NCI-H1417 treated with DMSO at 0.1 percent for 48 hours (cell line): ENCODE measurements at places on chromosomes 1 and 21.

DNA sequence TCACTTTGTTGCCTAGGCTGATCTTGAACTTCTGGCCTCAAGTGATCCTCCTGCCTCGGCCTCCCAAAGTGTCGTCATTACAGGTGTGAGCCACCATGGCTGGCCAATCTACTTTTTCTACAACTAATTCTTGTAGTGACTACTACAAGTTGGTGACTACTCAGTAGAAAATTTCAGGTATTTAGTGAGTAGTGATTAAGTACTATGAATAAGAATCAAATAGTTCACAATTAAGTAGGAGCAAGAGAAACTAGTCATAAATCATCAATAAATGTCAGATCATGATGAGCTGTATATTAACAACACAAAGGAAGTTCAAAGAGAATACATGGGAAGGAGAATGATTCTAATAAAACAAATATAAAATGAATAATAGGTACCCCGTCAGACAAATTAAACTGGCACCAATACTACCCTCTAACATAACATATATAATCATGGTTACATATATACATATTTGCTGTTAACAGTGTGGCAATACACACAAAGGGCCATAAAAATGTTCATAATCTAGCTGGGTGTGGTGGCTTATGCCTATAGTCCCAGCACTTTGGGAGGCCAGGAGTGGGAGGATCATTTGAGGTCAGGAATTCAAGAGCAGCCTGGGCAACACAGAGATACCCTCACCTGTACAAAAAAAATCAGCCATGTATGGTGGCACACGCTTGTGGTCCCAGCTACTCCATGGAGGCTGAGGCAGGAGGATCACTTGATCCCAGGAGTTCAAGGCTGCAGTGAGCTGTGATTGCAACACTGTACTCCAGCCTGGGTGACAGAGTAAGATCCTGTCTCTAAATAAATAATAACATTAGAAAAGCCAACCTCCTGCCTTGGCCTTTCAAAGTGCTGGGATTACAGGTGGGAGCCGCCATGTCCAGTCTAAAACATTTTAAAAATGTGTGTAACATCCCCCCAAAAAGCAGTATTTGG, 19.1 kb downstream of the YY1AP1 start:
- no peak for DNase-seq

DNA sequence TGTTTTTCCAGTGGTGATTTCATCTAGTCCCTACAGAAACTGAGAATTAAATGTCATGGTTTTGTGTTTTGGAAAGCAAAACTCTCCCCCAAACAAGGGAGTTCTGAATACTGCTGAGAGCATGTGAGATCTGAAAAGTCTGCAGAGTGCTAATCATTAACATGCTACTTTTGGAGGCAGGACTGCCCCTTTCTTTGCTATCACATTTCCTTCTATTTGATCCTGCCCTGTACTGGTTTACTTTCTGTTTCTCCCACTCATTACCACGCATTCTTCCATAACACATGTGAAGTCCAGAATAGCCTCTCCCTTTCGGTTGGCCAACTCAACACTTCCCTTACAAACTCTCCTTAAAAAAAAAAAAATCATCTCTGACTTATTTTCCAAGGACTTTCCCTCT, 63.6 kb downstream of the GADD45A start:
- DNase-seq, result no peak

DNA sequence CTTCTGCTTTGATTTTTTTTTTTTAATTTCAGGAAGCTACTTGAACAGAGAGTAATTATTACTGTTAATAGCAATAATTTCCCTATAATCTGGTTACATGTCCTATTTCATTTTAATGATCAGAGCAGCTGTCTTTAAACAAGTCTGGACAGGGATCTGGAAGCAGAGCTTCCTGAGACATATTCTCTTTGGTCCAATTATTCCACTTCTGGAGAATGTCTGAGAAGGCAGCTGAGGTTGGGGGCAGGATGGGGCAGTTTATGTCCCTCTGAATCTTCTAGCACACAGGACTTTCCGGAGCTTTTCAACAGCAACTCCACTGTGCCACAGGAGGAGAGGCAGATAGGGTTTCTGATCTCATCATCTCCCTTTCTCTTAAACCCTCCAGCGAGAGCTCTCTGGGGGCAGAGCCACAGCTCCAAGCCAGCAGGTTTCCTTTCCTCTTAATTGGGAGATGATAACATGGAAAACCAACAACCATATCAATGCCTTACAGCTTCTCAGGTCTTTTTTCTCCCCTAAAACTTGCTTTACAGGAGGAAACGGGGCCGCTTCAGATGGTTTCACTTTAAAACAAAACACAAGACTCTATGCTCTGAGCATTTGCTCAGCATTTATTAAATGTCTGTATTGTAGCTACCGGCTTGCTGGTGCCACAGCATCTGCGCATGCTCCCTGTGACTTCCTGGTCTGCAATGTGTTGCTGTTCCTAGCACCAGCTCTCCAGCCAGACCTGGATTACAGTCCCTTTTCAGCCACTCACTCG, 425.7 kb upstream of the USP24 start:
- DNase-seq, result no peak

GRCh38 chr1:231553320-231553719, 24.9 kb downstream of the TSNAX start:
- DNase-seq, result no peak

- DNase-seq, result no peak
Observed at GRCh38 chr1:116891396-116892079, 18.2 kb upstream of the PTGFRN start.

DNA sequence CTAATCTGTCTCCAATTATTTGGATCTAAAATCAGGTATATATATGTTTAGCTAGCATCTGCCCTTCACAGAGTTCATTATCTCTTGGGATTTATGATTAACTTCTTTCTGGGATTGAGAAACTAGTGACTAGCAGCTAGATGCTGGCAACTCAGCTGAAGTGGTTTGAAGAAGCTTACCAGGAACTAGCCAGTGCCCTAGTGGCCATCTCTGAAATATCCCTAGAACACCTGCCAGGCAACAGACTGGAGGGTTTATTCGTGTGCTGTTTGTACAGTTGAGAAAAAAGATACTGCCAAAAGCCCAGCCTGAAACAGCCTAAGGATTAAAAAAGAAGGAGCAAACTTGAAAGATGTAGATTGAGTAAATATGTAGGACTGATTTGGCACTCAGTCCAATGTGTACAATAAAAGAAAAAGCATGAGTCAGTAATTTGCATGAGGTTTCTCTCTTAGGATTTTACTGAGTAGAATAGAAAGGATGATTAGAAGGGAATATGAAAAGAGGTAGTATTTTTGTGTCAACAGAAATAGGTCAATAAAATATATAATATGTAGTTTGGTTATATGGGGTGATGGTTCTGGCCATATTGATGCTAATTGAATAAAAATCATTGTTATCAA, 1144.6 kb upstream of the ADGRL2 start:
- DNase-seq, result no peak

- no peak for DNase-seq
Observed at GRCh38 chr1:33634806-33635205, 162.4 kb downstream of the ZSCAN20 start.

- no peak for DNase-seq
Observed at GRCh38 chr1:203059485-203059884, 26.3 kb downstream of the MYOG start.

DNA sequence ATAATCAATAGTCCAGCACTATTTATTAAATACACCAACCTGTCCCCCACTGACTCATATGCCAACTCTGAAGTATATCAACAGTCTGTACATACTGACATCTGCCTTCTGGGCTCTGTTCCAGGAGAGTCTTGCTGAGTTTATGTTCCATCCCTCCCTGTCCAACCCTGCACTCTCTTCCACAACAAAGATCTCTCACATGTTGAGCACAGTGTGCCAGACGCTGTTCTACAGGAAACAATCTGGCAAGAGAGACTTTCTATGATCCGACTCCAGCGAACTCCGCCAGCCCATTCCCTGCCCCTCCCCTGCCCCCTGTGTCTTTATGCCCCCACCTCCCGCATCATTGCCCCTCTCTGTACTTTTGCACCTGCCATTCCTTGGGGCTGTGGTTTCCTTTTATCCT, 3.4 kb downstream of the LACTBL1 start:
- DNase-seq, result no peak
